ENCODE measurements at places on chromosomes 7 and 10.

DNA sequence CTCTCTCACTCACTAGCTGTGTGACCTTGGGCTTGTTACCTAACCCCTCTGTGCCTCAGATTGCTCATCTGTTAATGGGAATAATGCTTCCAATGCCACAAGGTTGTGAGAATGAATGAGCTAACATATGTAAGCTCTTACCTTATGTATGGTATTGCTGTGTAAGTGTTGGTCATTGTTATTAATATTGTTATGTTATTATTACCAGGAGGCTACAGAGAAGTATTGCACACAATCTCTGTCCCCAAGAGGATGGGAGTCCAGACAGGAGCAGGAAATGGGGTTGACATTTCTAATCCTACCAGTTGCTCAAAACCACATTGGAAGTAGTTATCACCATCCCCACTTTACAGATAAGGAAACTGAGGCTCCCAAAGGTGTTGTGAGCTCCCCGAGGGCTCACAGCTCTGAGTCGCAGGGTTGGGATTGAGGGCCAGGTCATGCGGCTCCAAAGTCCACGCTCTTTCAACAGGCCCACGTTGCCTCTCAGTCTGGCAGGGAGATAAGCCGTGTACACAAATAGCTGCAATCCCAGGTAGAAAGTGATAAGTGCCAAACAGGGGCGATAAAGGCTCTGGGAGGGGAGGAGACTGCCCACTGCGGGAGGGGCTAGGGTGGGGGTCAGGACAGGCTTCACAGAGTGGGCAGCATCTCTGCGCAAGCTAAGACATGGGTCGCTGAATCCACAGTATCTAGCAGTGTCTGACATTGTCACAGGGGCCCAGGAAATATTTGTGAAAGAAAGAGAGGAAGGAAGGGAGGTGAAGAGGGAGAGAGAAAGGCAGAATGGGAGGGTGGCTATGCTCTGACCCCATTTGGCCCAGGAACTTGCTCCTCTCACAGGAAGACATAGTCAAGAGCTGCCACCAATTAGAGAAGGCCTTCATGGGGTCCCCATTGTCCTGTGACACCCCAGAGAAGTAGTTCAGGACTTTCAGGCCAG lies 9.6 kb upstream of the ZMIZ1 start:
- DNase-seq = no peak

DNA sequence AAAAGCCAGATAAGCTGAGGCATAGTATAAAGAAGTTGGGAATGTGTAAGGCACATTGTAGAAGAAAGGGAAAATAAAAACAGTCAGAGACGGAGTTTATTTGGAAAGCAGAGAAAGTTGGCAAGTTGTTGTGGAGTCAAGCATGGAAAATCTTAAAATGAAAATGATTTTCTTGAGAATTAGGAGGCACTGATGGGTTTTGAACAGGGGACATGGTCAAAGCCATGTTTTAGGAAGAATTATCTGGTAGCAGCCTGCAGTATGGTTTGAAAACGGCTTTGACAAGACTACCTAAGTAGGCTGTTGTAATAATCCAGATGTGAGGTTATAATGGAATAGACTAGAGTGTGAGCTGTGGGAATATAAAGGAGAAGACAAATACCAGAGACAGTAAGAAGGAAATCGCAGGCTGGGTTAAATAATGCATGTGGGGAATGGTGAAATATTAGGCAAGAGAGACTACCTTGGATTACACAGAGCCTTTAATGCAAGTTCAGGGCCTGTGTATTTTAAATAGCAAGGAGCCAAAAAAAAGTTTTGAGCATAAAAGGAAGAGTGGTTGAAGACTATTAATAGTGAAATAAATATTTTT lies 130.4 kb upstream of the MEOX2 start:
- DNase-seq = no peak

- no peak for DNase-seq
These were observed at the start of gene TFEC for GRCh38 chr7:116030651-116031276. TSS of gene TFEC (minus strand) at chr7:116030763. CDS start at chr7:115984441, 46,322 bp downstream.

- no peak for DNase-seq
These were observed 335.2 kb upstream of the NPSR1 start for GRCh38 chr7:34322841-34323240.

- no peak for DNase-seq
These were observed 26.9 kb upstream of the SLC29A4 start for GRCh38 chr7:5255832-5256231.

GRCh38 chr10:3687510-3688081 lies 97.4 kb downstream of the KLF6 start:
- DNase-seq = no peak

DNA sequence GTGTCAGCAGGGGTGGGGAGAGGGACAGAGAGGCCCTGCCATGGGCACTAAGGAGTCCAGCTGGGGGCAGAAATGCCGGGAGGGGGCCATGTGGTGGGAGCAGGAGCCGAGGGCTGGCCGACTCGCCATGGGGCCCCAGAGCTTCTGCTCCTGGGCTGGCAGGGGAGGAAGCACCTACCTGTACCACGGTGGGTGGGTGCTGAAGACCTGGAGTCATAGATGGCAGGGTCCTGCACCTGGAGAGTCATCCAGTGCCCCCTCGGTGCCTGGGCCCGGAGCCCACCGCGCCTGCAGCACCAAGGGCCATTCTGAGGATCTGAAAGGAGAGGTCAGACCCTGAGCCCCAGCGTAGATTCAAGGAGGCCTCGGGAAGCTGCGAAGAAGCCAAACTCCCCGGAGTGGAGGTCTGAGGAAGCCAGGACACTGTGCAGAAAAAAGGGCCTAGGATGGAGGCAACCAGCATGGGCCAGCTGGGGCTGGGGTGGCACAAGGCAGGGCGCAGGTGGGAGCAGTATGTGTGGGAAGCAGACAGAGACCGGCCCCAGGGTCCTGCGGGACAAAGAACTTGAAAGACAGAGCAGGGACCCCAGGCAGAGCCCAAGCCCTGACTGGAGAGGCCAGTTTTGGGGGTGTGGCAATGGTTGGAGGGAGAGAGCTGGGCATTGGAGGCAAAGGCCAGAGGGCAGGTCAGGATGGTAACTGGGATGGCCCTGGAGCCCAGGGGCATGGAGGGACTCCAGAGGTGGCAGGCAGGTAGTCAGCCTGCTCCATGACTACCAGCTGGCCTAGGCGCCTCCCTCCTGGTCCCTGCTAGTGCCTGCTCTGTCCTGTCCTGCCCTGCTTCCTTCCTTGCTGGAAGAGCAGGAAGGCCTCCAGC lies 26.7 kb upstream of the SMARCD3 start:
- DNase-seq = no peak

DNA sequence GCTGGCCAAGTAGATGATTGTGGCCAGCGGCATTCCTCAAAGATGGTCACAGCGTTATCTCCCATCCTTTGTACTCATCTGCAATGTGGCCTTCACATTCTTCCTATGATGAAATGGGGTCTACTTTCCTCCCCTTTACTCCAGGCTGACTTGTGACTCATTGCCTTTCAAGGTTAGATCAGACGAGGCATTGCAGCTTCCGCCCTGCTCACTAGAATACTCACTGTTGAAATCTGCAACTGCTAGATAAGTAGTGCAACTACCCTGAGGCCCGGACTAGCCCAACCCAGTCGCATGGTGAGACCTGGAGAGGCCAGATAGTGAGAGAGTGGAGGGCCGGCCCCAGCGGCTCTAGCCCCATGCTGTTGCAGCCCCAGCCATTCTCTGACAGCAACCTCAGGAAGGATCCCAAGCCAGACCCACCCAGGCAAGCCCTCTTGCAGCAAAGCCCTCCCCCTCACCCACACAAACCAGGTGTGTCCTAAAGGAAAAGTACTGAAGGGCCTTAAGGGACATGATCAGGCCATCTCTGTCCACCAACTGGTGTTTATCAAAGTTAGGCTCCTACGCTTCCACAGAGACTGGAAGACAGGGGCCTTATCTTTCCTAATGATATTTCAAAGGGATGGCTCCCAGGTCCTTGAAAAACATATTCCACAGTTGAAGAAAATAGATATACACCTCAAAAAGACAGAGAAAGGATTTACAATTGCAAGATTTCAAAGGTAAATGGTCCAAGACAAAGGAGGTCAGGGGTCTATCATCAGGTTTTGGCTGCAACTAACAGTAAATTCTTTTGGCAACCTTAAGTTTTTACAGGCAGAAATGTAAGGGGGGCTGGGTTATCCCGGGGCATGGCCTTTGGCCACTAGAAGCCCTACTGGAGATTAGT lies 107.2 kb upstream of the TRIM24 start:
- DNase-seq = no peak

DNA sequence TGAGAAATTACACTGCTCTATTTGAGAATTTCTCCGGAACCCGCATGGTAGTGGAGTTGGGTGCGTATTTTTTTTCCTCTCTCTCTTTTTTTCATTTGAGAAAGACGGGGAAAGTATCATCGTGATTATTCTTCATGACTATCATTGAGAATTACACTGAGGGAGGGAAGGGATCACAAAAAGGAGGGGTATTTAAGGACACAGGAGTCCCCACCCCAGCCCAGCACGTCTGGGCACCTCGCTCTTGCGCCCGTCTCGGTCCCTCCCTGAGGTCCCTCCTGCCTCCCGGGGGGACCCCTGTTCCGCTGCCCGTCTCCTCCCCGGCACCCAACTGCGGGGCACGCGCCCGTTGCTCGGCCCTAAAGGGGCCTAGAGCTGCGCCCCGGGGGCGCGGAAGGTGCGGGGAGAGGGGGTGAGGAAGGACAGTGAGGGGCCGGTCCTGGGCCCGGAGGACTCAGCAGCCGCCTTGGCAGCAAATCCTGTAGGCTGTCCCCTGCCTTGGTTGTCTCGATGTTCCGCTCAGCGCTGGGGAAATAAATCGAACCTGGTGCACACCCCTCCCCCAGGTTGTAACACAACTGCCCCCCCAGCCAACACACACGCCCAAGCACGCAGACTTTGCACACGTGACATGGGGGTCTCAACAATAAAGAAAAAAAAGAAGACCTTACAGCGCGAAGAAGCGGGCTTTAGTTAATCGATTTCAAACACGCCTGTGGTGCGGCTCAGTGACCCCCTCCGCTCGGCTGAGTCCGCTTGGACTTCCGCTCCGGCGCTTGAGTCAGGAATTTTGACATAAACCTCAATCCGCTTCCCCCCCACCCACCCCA lies 18.6 kb upstream of the GATA3 start:
- DNase-seq = no peak

DNA sequence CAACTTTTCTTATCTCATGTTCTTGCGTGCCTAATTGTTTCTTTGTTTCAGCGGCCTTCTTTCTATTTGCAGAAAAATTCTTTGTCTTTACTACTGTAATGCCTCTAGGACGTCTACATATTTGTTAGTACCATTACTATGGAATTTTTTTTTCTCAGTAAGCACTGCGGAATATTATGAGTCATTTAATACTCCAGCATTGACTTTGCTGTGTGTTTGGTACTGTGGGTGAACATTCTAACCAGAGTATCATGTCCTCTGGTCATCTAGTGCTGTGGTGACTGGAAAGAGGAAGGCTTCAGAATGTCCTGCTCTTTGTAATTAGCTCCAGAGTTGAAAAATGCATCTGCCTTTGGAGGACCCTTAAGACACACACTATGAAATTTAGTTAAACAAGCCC lies 58.5 kb upstream of the FERD3L start:
- DNase-seq = no peak

GRCh38 chr7:44094883-44095592 lies 9.1 kb upstream of the AEBP1 start:
- no peak for DNase-seq

GRCh38 chr7:8491106-8491505 lies 57.7 kb downstream of the NXPH1 start:
- no peak for DNase-seq

GRCh38 chr10:86031-86430 lies 36.9 kb upstream of the TUBB8 start:
- DNase-seq = no peak

GRCh38 chr10:54940418-54940817 lies 139.4 kb upstream of the PCDH15 start:
- no peak for DNase-seq

DNA sequence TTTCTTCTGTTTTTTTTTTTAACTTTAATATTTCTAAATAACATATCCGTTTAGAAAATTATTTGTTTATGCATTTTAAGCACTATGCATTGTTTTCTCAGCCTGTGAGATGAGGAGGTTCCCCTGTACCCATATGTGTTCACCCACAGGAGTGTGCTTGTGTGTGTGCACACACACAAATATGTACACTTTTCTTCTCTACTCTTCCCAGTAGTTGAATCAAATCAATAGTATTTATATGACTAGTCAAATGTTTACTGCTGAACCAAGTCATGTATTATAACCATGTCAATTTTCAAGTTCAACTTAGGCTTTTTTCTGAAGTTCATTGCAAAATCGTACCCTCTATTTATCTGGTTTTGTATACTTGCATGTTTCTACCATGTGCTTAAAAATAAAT lies 37.3 kb downstream of the HDAC9 start:
- DNase-seq = no peak

DNA sequence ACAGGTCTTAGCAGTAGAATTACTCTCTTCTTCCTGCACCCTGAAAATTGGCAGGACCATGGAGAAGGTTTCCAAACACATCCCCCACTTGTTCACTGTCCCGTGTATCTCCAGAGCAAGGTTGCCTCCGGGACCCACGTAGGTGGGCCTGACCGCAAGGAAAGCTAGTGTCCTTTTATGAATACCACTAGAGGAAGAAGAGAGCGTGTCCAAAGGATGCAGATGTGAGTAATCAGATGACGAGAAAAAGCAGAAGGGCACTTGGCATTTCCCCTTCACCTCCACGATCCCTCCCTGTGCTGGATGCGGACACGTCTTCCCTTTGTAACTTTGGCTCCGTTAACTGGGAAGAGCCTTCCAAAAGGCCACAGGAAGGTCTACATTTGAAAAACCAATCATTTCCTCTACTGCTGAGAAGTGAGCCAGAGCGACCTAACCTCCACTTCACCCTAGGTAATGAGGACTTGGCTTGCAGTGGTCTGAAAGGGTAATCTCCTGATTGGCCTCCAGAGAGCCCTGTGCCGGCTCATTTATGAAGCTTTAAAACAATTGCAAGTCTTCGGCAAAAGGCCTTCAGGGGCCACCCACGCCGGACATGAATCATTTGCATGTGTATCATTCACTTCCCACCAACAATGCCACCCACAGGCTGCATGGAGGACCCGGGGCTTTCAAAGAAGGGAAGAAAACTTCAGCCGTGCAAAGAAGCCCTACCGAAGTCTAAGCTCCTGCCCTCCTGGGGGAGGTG lies 55.4 kb downstream of the LYZL1 start:
- DNase-seq = no peak

DNA sequence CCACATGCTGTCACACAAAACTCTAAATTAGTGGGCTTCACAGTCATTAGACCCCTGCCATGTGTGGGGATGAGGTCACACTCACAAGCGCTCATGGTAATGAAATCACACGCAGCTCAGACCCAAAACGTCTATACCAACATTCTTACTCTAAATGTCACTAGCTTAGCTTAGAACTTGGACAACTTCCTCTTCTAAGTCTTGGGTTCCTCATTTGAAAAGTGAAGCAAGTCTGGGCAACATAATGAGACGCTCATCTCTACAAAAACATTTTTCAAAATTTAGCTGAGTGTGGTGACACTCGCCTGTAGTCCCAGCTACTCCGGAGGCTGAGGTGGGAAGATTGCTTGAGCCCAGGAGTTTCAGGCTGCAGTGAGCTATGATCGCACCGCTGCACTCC lies 92.7 kb upstream of the MACROH2A2 start:
- no peak for DNase-seq

DNA sequence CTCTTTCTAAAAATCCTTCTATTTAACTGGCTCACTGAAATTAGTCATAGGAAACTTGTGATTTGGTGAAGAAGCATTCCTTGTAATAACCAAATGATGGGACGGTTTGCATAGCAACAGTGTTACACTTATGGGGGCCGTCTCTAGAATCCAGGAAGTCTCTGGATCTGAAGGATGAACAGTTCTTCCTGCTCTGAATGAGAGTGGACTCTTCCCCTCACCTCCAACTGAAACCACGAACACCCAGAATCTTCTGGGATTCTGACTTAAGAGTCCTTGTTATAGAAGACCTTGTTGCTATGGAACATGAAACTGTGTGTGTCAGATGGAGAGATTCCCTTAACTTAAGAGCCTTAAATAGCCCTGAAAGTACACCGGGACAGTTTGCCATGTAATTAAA lies 23.2 kb downstream of the NOLC1 start:
- no peak for DNase-seq

All from naive thymus-derived CD4-positive, alpha-beta T cell (primary cell).